NCI-H1436 treated with DMSO at 0.1 percent for 48 hours (cell line): ENCODE measurements at places on chromosomes 6 and 20.

DNA sequence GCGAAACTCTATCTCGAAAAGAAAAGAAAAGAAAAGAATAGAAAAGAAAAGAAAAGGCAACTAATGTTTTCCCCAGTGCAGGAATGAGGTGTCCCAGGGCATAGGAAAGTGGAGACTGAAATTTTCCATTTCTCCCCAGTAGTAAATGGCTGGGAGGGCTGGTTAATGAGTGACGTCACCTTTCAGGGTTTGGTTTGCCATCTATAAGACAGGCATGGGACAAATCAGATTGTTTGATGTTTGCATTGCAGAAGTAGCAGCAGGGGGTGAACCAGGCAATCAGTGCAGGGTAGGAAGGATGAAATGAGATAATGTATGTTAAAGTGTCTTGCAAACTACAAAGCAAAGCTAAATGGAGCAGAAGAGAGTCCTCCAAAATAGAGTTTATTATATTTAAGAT lies 533.4 kb downstream of the PKHD1 start:
- DNase-seq: no peak

- DNase-seq: no peak
These were observed 191.7 kb upstream of the ZNF217 start for GRCh38 chr20:53785320-53785719.

DNA sequence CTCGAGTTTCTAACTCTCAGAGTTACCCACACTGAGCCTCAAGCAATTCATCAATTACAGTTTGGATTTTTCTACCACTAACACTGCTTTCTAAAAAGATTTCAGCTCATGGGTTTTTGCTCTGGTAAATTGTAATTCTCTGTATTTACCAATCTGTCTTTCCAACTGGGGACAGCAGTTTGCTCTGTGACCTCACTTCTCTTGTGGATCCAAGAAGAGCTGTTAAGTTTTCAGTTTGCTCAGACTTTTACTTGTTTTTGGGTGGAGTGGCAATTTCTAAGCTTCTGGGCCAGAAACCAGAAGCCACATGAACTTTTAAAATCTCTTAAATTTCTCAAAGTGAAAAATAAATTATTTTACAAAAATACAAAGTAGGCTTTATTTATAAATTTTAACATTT lies 74.2 kb downstream of the ROS1 start:
- DNase-seq: no peak

DNA sequence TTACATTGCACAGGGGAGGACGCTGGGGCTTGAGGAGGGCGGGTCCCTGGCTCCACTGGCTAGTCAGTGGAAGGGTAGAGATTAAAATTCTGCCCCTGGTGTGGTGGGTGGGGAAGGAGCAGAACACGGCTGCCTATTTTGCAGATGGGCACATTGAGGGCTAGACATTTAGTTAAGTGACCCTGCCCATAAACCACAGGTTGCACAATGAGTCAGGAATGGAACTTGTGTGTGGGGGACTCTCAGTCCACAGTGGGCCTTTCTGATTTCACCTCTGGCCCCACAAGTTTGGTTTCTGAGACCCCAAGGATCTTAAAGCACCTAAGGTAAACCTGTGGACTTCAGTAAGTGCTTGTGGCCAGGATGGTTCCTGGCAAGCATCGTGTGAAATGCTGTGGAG lies 22.0 kb upstream of the CCDC167 start:
- no peak for DNase-seq

GRCh38 chr6:20279608-20280287 lies 67.5 kb upstream of the MBOAT1 start:
- DNase-seq: no peak

DNA sequence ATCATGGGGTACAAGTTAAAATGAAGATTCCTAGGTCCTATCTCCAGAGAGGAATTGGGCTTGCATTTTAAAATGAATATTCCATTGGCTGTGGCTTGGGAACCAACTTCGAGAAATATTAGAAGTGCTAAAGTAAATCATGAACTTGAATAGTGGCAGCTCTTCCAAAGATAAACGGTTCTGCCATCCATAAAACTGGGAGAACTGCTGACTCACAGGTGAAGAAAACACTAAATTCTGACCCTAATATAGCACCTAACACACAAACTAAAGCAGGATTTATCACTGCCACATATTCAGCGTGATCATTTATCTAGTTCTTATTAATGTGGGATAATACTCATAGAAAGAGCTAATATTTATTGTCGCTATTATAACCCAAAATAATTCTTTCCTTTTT lies 508.1 kb upstream of the ID4 start:
- DNase-seq: no peak

DNA sequence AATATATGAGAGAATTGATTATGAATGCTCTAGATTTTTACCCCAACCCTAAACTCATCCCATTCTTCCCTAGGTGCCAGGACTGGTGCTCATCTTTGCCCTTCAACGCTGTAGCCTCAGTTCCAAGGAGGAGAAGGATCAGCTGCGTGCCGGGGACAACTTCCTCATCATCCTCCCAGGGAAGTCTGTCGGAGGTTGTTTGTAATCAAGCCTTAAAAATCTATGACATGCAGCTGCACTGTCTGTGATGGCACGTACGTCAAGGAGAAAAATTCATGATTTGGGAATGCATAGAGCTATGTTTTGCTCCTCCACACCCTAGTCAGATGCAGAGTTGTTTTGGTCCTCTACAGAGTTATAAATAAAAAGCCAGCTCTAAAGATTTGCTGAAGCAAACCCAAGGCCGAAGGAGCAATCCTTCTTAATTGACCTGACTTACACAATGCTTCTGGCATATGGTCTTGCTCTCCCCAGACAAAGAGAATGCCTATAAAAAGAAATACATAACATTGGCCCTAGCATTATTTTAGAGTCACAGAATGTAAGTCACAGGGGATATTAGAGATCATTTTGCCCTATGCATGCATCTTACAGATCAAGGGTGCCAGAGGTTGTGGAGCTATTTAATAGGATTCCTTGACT lies 244.2 kb downstream of the HIVEP2 start:
- DNase-seq: no peak

- no peak for DNase-seq
These were observed 290.5 kb upstream of the MANEA start for GRCh38 chr6:95286874-95287273.

DNA sequence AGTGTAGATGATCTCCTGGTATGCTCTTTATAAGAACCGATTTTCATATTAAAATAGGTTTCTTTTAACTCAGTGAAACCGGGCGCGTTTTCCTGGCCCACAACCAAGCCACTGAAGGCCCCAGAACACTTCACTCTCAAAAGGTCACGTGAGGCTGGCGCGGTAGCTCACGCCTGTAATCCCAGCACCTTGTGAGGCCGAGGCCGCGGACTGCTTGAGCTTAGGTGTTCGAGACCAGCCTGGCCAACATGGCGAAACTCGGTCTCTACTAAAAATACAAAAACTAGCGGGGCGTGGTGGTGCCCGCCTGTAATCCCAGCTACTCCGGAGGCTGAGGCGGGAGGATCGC lies 402 bp upstream of the TAF8 start:
- no peak for DNase-seq

GRCh38 chr6:50851049-50851845 lies 32.6 kb downstream of the TFAP2B start:
- no peak for DNase-seq

DNA sequence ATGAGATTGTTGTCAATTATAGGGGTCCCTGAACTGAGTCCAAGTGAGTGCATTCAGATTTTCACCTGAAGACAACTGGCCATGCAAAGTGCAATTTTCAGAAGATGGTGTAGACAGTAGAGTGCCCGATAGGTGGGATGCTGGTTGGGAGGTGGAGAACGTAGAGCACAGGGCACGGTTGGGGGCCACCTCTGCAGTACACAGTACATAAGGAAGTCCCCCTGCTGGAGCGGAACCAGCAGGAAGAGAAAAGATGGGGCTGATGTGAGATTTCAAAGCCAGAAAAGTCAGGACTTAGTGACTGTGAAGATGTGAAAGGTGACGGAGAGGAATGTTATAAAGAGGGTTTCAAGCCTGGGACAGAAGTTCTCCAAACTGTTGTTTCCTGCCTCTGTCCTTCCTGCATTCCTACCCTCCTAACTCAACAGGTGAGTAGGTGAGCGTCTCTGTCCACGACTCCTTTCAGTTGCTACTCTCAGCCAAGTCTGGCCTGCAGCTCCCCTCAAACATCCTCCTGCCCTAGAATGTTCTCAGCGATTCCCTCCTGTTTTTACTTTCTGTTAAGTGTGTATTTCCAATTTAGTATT lies 330.8 kb downstream of the PRL start:
- no peak for DNase-seq

DNA sequence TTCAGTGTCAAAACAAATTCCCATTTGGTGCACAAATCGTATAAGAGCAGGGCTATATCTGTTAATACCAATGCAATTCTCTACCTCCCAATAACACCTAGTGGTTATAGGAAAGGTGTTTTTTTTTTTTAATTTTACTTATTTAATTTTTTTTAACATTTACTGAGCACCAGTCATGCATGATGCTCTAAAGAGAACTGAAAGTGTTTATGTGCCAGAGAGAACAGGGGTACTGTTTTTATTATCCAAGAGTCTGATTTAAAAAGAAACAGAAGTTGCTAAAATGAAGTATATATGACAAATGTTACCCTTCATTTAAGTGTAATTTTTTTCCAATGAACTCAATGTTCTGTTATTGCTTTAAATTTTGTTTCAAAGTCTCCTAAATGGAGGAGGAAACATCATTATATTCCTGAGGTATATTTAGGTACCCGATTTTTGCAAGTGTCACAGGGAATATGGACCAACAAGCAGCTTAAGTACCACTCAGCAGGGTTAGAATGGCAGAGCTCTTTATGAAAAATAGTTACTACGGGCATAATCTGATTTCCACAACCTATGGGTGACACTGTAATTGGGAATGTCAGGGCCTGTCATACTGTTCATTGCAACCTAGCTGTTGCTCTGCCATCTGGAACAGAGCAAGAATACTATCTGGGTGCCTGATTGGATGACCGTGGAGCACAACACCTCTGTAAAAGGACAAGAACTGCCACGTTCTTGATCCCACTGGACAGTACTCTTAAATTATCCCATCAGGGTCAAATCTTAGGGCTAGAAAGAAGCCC lies 195.4 kb downstream of the KHDRBS2 start:
- no peak for DNase-seq

GRCh38 chr6:80133020-80133419 lies 26.5 kb downstream of the BCKDHB start:
- DNase-seq: no peak

- DNase-seq: no peak
These were observed 111.3 kb upstream of the PRSS16 start for GRCh38 chr6:27136077-27136644.

DNA sequence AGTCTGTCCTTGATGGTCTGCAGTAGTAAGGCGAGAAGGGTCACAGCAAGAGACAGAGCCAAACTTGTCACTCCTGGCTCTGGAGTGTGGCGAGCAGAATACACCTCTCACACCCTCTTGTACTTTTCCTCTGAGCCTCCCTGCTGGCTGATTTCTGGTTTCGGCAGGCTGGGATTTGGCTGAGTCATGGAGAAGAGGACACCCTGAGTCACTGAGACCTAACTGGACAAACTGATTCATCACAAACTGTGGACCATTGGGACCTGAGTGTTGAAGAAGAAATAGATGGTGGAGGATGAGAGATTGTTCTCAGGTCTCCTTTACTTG lies 101.7 kb downstream of the F13A1 start:
- no peak for DNase-seq

DNA sequence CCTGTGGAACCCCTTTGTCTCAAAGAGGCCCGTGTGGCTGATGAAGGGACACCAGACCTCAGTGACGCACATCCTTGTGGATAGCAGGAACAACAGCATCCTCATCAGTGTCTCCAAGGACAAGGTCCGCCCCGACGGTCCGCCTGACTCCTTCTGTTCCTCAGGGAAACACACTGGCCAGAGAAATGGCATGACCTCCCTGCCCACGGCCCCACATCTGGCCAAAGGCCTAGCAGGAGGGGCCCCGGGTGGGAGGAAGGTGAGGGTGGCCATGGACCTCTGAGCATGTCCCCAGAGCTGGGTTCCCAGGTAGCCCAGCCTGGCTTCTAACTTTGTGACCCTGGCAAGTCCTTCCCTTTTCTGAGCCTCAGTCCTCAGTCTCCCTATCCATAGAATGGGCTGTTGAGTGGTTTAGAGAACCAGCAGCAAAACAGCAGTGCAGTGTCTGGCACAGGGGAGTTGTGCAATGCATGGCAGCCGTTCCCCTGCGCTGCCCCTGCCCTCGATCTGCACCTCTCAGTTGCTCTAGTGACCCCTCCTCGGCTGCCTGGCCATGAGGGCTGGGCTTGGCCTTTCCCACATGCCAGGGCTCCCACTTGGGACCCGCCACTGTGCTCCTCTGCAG lies 48.3 kb downstream of the EFCAB8 start:
- no peak for DNase-seq

DNA sequence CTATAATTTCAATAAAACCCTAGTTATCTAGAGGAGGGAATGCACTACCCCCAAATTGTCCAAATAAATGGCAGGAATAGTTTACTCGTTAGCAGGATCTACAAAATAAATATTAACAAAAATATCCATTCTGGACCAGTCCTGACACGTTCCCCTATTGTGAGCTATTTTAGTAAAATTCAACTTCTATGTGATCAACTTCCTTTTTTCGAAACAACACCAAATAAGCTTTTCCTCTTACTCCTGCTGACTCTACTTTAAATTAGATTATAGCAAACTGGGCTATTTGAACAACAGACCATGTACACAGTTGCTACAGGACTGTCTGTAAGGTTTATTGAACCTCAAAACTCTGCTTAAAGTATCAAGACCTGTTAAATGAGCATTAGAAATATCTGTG lies 154.3 kb downstream of the IPCEF1 start:
- no peak for DNase-seq
